Adrenal gland (tissue), 19 donors: ENCODE measurements at places on chromosomes 6 and 20. TPM values are rescaled to one million over a fixed set of nuclear protein-coding genes. Genes with fewer than 3 reads are reported as not detected.

HLA-DRA gene
- total RNA-seq: 186 TPM

AP5S1 gene
- total RNA-seq: 25.9 TPM

LHFPL5 gene
- 0.14 TPM for total RNA-seq

SLC24A3 gene
- total RNA-seq: 44.4 TPM

ZNF391 gene
- 8.9 TPM for total RNA-seq

CYP21A2 gene
- 1,710 TPM for total RNA-seq

PLN gene
- total RNA-seq: 7.0 TPM

SOX12 gene
- 11.5 TPM for total RNA-seq

ULBP3 gene
- 7.1 TPM for total RNA-seq

PPP1R3G gene
- total RNA-seq: 14.6 TPM

PRDM1 gene
- total RNA-seq: 0.55 TPM

CLPSL2 gene
- total RNA-seq: not detected

CABLES2 gene
- 3.6 TPM for total RNA-seq

FNDC11 gene
- total RNA-seq: 0.44 TPM

DNAAF9 gene
- total RNA-seq: 17.4 TPM

FAM209A gene
- total RNA-seq: not detected

DACT2 gene
- total RNA-seq: 8.7 TPM

SLC26A8 gene
- total RNA-seq: 0.54 TPM

PRSS16 gene
- 2.1 TPM for total RNA-seq

UNC5CL gene
- total RNA-seq: 0.65 TPM

GJA1 gene
- 518 TPM for total RNA-seq

EIF2S2 gene
- 54.9 TPM for total RNA-seq

ZSCAN31 gene
- total RNA-seq: 13.5 TPM

SPINT4 gene
- not detected for total RNA-seq

TPX2 gene
- 2.5 TPM for total RNA-seq

MED23 gene
- total RNA-seq: 46.1 TPM

ME1 gene
- total RNA-seq: 66.2 TPM

TMEM244 gene
- not detected for total RNA-seq

HEY2 gene
- total RNA-seq: 0.60 TPM

LY6G5B gene
- 2.3 TPM for total RNA-seq

MYCT1 gene
- total RNA-seq: 17.9 TPM

PPP1R14C gene
- 0.17 TPM for total RNA-seq

PAK5 gene
- total RNA-seq: 1.4 TPM

IRF4 gene
- not detected for total RNA-seq

HLA-DQA1 gene
- 23.6 TPM for total RNA-seq

BMP5 gene
- total RNA-seq: 0.96 TPM

RPN2 gene
- total RNA-seq: 169 TPM

EFCAB8 gene
- not detected for total RNA-seq

UTRN gene
- total RNA-seq: 79.6 TPM

SNAP91 gene
- total RNA-seq: 0.11 TPM

NKX2-2 gene
- not detected for total RNA-seq

HUS1B gene
- total RNA-seq: 0.72 TPM

CDH22 gene
- total RNA-seq: 0.22 TPM

DBNDD2 gene
- 33.6 TPM for total RNA-seq

SIRPD gene
- not detected for total RNA-seq

IP6K3 gene
- 0.06 TPM for total RNA-seq

GNAS gene
- 1,525 TPM for total RNA-seq

VWA7 gene
- 0.64 TPM for total RNA-seq
